ENCODE measurements at places on chromosomes 6 and 20. TPM values are rescaled to one million over a fixed set of nuclear protein-coding genes. Genes with fewer than 3 reads are reported as not detected.

Gene PXMP4
- 11.8 TPM for polyA plus RNA-seq

Gene DSN1
- polyA plus RNA-seq: 22.4 TPM

DNA sequence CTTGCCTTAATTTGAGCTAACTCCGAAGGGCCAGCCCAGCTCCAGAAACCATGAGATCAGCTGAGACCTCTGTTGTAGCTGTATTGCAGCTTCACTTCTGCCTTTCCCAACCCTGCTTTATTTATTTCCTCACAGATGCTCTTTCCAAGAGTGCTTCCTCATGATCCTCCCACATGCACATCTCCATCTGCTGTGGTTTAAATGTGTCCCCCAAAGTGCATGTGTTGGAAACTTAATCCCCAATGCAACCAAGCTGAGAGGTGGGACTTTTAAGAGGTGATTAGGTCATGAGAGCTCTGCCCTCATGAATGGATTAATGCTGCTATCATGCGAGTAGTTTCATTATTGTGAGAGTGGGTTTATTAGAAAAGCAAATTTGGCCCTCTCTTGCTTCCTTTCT, 164.4 kb upstream of the TAB2 start:
- DNase-seq: no peak

GRCh38 chr6:132568611-132569010, 1.5 kb upstream of the TAAR6 start:
- no peak for DNase-seq

GRCh38 chr6:153167061-153167891, 36.2 kb upstream of the RGS17 start:
- DNase-seq: no peak

Gene C20orf202
- 0.33 TPM for polyA plus RNA-seq

DNA sequence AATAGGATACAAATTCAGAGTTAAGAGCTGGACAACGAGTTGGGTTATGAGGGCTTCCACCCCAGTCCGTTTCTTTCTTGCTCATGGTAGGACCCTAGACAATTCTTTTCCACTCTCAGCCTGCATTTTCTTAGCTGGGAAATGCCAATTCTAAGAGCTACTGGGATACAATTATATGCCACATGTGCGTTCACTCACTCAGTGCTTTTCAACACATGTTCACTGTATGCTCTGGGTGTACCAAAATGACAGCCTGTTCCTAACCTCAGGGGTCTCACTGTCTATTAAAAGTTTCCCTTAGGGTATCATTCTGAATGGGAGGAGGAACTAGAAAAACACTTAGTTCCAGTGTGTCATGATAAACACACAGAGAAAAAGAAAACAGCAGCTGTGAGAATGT, 505 bp upstream of the DEFB115 start:
- no peak for DNase-seq

GRCh38 chr20:21714297-21715192, 9.1 kb downstream of the PAX1 start:
- no peak for DNase-seq

Gene IER3
- 21.8 TPM for polyA plus RNA-seq

DNA sequence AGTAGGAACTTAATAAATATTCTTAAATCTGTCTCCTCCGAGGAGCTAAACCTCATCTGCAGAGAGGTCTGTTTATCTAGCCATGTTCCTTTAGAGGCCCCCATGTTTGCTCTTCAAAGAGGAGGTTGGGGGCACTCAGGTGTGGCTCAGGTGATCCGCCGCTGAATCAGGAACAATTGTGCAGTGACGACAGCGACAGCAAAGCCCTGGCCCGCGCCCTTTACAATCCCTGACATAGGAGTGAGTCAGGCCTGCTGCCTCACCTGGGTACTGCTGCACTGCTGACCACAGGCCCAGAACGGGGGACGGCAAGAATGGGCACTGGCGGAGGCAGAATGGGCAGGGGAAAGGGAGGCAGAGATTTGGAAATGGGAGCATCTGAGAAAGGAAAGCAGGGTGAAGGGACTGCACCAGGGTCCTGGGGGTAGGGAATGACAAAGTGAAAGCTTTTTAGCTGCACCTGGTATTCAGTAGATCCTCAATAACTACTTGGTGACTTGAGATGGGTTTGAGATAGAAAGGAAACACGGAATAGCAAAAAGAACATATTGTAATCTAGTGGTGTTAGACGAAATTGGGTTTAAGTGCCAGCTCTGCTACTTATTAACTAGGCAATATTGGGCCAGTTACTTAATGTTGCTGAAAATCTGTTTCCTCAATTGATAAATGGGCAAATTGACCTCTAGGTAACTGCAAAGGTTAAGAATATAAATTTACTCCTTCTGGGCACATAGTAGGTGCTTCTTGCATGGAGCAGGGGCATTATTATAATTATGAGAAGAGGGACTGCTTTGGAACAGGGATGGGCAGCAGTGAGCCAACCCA, 5.4 kb upstream of the IER3 start:
- no peak for DNase-seq

Gene CLDN20
- polyA plus RNA-seq: 1.1 TPM

Gene MMP24
- 1.8 TPM for polyA plus RNA-seq

GRCh38 chr6:145415616-145416015, 319.7 kb downstream of the EPM2A start:
- DNase-seq: no peak

DNA sequence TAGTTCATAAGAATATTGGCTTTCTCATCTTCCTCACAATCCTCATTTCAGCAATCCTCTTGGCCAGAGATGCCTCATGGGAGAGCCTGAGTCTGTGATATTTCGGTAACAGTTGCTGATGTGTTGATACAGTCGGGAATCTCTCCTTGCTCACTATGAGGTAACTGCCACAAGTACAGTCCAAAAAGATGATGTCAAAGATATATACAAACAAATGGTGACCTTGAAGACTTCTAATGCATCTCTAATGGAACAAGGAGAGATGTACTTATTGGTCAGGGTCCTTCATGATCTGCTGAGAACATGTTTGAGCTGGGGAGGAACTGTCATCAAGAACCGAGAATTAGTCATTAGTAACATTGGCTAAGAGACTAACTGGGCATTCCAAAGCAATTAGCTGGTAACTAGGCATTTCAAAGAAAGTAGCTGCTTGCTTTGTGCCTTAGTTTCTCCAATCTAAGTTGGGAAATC, 56.1 kb downstream of the FILIP1 start:
- no peak for DNase-seq

DNA sequence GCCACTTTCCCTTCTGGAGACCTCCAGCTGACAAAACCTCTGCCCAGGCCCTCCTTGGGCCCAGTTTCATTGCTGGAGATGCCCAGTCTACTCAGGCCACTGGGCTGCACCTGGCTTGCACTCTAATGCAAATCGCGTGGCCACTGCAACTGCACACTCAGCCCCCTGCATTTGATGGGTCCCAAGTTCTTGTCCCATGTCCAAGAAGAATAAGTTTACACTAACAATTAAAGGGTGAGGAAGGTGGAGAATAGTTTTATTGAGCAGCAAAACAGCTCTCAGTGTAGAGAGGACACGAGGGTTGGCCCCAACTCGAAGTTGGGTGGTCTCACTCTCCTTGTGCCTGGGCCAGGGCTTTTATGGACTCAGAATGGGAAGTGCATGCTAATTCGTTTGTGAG, 31.9 kb upstream of the THEMIS start:
- DNase-seq: no peak

Gene HCK
- 3.3 TPM for polyA plus RNA-seq

- no peak for DNase-seq
These were observed 453.1 kb upstream of the SLC35B3 start for GRCh38 chr6:8888468-8888867.

Gene ANGPT4
- polyA plus RNA-seq: 0.27 TPM

DNA sequence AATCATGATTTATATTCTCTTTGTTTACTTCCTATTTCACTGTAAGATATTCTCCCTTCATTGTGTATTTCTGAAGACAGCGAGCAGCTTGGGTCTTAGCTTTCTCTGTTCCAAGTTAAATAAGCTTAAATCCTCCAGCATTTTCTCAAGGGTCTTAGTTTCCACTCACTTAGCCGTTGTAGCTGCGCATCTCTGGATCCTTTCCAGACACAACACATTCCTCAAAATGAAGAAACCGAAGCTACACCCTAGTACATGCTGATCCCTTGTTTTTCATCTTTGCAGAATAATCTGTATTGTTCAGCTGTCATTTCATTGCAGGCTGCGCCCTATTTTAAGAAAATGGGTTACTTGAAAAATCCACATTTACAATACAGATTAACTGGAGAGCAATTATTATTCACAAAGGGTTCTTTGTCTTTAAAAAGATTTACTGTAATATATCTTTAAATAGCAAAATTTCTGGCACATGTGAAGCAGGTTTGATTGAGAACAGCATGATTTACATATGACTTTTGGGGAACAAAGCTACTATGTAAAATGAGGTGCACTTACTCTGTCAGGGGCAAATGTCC, 375.8 kb downstream of the QKI start:
- DNase-seq: peak; percentile 56

DNA sequence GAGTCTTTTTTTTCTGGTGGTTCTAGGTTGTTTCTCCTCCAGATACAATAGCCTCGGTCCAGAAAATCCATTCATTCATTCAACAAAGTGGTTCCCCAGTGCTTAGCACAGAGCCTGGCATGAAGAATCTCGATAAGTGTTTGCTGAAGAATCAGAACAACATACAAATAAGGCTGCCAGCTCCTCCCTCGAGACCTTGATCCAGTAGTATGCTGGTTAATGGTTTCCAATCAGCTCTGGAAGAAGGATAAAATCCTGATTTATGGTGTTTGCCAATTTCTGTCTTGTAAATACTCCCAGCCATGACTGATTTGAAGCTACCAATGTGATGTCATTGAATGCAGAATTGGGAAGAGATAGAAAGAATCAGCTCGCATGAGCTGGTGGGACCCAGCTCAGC, 3.3 kb downstream of the HSPA12B start:
- no peak for DNase-seq
